ENCODE measurements at places on chromosomes 4 and X.

GRCh38 chr4:177001271-177002175 is 208.8 kb upstream of the VEGFC start:
- DNase-seq, result no peak

GRCh38 chr4:119873132-119873531 is 193.5 kb downstream of the MAD2L1 start:
- no peak for DNase-seq

DNA sequence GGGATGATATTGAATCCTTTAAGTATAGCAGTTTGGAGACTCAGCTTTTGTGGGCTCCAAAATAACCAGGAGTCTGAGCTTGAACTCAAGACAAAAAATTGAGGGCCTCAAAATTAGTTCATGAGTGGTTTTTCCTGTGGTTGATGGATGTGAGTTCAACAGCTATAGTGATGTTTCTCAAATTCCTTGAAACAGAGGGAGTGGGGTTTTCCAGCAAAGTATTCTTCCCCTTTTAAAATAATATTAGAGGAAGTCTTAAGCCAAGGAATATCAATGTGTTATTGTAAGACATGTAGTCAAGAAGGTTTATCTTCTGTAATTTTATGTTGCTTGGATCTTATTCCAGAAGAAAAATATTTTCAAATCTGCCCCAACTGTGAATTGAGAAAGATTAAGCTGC is 10.6 kb downstream of the OTC start:
- no peak for DNase-seq

GRCh38 chr4:98148856-98149255 is 5.6 kb upstream of the STPG2 start:
- no peak for DNase-seq

GRCh38 chrX:69024931-69025330 is 140.3 kb downstream of the PJA1 start:
- DNase-seq, result no peak

DNA sequence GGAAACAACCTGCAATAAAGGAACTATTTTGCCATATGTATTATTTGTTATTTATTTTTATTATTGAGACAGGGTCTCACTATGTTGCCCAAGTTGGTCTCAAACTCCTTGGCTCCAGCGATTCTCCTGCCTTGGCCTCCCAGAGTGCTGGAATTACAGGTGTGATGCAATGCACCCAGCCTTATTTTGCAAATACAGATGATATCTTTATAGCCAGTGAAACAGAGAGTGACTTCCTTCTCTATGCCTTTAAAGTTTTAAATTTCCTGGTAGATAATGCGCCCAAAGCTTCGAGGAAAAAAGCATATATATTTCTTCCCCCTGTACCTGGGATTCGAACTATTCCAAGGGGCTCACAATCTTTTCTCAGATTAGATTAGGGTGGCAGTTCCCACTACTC is 601.1 kb upstream of the HTR2C start:
- DNase-seq, result no peak

DNA sequence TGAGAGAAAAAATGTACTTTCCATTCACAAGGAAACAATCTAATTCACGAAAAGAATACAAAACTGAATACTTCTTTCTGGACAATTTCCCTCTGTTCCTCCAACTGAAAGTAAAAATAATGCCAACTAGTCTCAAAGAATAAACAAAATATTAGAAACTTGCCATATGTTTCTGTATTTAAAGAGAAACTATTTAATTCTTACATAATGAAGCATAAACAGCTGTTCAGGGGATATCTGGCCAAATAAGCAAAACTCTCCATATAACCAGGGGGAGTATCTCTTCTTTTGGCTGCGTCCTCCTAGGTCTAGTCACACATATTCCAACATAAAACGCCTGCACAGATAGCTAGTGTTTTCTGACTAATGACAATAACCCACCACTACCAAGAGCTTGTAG is 805 bp downstream of the GATB start:
- no peak for DNase-seq

- no peak for DNase-seq
These were observed 1056.0 kb upstream of the SLIT2 start for GRCh38 chr4:19195696-19196095.

DNA sequence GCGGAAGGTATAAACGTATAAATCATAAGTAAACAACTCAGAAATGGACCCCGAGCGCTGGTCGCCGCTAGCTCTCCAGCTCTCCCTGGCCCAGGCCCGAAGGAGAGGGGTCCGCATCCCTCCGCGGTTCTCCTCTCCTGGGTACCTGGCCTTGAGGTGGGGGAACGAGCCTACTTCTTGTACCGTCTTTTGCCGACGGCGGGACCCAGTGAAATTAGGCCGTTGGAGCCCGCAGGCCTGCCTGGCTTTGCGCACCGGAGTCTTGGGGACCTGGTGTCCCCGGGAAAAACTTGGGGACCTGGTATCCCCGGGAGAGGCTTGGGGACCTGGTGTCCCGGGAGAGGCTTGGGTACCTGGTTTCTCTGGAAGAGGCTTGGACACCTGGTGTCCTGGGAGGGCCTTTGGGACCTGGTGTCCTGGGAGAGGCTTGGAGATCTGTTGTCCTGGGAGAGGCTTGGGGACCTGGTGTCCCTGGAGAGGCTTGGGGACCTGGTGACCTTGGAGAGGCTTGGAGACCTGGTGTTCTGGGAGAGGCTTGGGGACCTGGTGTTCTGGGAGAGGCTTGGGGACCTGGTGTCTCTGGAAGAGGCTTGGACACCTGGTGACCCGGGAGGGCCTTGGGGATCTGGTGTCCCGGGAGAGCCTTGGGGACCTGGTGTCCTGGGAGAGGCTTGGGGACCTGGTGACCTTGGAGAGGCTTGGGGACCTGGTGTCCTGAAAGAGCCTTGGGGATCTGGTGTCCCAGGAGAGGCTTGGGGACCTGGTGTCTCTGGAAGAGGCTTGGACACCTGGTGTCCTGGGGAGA is 12.0 kb downstream of the SHOX start:
- no peak for DNase-seq

GRCh38 chrX:67619253-67619652 is 75.4 kb downstream of the AR start:
- DNase-seq, result no peak

DNA sequence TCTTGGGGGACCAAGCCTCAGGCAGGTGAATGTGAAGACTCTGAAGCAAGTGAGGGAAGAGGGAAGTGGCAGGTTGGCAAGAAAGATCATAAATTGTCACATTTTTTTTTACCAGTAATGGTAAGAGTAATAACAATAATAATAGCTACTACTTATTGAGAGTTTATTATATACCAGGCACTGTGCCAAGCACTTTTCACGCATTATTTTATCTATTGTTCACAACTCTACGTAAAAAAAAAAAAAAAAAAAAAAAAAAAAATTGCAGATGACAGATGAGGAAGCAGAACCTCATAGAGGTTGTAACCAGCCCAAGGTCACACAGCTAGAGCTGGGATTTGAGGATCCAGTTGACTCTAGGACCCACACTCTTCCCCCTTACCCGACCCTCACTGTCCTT is 40.9 kb downstream of the TSC22D3 start:
- no peak for DNase-seq

DNA sequence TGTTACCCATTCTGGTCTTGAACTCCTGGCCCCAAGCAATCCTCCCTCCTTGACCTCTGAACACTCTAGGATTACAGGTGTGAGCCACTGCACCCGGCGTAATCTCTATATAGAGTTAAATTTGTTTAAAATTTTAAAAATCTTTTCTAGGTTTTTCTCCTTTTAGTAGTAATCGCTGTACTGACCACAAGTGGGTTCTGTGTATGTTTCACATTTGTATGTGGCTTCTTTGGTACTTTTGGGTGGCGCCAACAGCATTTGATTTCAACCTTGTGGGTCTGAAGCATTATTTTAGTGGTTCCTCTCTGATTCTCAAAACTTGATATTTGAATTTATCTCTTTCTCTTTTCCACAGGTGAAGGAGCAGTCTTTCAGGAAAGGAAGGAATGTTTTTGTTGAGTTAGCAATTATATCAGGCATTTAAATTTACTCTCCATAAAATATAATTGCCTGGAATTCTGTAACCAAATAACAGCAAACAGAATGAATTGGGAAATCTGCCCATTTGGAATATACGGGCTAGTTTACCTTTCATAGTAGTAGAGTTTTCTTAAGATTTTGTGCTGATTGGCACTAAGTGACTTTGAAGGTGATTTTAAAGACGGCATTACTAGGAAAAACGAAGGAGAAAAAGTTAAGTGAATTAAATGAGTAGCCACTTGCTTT is 29.5 kb downstream of the ARHGAP10 start:
- no peak for DNase-seq

GRCh38 chrX:14489437-14489836 is 39.9 kb upstream of the GLRA2 start:
- no peak for DNase-seq

All from activated T-cell treated with anti-CD3 and anti-CD28 coated beads, Interleukin-2, amount 50 U/mL, for 1 hour (primary cell).